Femur (tissue), 1 donor: ENCODE measurements at places on chromosomes 11 and 22.

- DNase-seq: no peak
Measured at GRCh38 chr11:121106812-121107211, 5.8 kb downstream of the TECTA start.

GRCh38 chr11:19632499-19632834 lies 80.2 kb upstream of the NAV2 start:
- DNase-seq: no peak

GRCh38 chr11:119905162-119905561 lies 176.2 kb upstream of the NECTIN1 start:
- no peak for DNase-seq

DNA sequence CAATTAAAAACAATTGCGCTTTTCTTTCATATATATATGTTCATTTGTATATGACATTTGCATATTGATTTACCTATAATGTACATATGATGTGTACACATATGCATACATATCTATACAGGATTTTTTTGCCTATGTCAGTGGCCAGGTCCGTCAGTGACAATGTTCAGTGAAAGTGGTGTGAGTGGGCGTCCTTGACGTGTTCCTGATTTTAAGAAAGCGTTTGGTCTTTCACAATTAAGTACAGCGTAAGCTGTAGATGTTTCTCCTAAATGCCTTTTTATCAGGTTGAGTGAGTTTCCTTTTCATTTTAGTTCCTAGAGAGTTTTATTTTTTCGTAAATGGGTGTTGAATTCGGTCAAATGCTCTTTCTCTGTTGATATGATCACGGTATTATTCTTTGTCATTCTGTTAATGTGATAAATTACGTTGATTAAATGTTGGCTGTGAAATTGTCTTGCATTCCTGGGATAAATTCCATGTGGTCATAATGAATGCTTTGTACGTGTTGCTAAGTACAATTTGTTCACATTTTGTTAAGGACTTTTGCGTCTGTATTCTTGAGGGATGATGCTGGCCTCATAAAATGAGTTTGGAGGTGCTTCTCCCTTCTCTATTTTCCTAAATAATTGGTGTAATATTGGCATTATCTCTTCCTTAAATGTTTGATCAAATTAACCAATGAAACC lies 10.6 kb upstream of the GNB1L start:
- DNase-seq: no peak

DNA sequence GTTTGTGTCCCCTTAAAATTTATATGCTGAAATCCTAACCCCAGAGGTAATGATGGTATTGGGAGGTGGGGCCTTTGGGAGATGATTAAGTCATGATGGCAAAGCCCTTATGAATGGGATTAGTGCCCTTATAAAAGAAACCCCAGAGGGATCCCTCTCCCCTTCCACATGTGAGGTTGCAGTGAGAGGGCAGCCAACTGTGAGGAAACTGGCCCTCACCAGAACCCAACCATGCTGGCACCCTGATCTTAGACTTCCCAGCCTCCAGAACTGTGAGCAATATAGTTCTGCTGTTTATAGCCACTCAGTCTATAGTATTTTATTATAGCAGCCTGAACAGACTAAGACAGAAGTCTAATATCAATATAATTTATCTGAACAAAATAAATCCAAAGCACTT lies 27.1 kb upstream of the RRAS2 start:
- no peak for DNase-seq

GRCh38 chr11:3047637-3048036 lies 9.6 kb downstream of the CARS1 start:
- no peak for DNase-seq

DNA sequence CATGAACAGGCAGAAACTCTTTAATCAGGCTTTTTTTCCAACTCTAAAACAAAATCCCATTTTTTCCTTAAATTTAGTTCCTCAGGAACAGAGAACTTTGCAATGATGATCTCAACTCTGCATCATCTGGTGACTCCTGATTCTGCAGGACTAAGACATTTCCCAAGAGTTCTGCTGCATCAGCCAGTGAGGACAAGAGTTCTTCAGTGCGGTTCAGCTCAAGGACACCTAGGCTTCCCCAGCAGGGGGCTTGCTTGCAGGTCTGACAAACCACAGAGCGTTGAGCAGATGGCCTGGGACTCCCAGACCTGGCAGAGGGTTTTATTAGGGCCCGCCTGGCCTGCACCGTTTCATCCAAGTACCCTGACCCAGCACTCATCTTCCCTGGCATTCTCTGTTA lies 6.4 kb downstream of the CDCA5 start:
- no peak for DNase-seq

DNA sequence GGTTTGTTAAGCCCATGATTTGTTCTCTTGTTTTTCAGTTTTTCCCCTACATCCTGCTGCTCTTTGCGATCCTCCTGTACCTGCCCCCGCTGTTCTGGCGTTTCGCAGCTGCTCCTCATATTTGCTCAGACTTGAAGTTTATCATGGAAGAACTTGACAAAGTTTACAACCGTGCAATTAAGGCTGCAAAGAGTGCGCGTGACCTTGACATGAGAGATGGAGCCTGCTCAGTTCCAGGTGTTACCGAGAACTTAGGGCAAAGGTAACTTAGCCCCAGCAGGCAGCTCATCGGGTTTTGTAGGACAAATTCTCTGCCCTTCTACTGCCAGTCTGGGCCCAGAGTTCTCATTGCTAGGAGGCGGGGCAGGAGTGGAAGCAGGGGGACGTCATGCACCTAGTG lies 49.7 kb downstream of the PANX1 start:
- DNase-seq: no peak

DNA sequence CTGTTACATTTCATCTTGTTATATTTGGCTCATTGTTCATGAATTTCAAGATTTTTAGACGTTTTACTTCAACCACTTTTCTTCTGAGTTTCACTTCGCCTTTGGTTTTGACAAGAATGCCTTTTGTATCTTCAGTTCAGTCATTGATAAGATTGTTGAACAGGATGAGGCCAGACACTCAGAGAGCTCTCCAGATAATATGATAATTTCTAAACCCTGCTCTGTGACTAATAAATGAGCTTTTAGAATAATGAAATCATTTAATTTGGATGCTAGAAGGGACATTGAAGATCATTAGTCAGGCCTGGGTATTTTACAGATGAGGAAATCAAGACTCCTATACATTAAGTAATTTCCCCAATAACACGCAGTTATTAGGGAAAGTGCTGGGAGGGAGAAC lies 37.2 kb upstream of the GRAMD1B start:
- DNase-seq: no peak

DNA sequence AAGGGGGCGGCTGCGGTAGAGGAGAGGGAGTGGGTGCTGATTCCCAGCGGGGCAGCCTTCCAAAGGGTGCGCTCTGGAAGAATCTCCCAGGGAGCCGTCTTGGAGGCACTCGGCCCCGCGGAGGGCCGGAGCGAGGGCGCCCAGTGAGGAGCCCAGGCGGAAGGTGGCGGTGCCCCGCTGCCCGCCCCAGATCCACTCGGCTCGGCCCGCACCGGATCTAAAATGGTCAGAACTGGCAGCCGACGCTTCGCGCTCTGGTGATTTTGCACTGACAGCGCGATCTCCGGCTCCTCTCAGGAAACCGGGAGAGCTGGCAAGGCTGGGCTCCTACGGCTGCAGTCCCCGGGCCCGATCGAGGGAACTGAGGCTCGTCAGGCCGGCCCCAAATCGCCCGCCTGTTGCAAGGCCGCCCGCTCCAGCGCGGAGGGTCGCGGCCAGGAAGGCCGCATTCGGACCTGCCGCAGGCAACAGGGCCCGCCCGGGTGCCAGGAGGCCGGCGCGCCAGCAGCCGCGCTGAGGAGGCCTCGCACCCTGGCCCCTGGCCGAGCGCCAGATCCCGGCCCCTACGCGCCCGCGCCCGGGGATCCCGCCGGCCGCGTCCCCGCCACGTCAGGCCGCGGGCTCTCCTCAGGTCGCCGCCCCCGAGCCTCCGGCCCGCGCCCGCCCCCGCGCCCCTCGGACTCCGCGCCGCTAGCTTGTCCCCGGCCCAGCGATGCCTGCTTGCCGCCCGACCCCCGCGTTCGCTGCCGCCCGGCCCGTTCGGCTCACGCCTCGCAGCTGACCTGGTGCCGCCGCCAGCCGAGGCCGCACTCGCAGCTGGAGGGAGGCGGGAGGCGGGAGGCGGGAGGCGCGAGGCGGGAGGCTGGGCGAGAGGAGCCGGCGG lies at the start of gene KLHL22:
Gene KLHL22, minus strand, starts transcription at position 818 of the 883 bp plus-strand sequence. CDS start 6,584 bp downstream, outside the sequence.
- peak; percentile 51 for DNase-seq

- no peak for DNase-seq
Measured at GRCh38 chr11:123905826-123906225, 3.9 kb downstream of the OR8D4 start.

DNA sequence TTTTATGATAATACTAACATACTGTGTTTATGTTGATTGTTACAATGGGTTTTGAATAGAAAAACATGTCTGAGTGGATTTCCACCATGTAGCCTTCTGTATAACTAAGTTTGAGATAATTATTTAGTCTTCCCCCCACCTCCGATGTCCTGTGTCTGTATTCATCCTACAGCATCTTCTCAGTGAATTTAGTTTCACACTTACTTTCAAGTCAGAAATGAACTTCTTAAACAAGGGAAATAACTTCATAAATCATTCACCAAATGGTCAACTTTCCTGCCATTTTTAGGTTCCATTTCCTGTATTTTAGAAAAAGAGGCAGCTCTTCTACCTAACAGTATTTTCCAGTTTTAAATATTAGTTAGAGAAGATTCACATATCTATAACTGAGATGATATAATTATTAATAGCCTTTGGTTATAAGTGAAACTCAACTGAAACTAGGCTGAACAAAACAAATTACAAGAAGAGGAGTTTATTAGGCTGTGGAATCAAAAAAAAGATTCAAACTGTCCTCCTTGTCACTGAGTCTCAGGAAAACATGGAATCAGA lies 3.5 kb downstream of the OR51B5 start:
- no peak for DNase-seq

DNA sequence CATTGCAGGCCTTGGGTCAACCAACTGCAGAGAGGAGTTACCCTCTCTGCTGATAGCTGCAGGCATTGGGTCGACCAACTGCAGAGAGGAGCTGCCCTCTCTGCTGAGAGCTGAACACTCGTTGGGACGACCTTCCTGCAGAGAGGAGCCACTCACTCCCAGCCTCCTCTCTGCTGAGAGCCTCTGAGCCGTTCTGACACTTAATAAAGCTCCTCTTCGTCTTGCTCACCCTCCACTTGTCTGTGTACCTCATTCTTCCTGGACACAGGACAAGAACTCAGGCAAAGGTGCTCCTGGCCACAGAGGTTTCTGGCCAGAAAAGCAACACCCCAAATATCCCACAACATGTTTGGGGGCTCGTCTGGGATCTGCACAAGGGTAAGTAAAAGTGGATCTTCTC lies 7.5 kb upstream of the PKP3 start:
- DNase-seq: no peak

DNA sequence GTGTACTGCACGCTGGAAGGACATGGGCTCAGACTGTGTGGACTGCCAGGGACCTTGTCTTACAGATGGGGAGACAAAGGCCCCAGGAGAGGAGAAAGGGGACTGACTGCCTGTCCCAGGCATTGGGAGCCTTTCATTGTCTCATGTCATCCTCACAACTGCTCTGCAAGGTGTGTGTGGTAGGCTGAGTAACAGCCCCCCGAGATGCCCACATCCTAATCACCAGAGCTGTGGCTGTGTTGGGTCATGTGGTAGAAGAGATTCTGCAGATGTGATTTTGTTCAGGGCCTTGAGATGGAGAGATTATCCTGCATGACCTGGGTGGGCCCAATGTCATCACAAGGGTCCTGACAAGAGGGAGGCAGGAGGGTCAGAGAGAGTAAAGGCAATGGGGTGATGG lies 39.1 kb downstream of the ARRB1 start:
- no peak for DNase-seq

- no peak for DNase-seq
Measured at GRCh38 chr11:29679996-29680395, 336.8 kb downstream of the KCNA4 start.

- DNase-seq: no peak
Measured at GRCh38 chr11:26330262-26330661, 1.7 kb upstream of the ANO3 start.

DNA sequence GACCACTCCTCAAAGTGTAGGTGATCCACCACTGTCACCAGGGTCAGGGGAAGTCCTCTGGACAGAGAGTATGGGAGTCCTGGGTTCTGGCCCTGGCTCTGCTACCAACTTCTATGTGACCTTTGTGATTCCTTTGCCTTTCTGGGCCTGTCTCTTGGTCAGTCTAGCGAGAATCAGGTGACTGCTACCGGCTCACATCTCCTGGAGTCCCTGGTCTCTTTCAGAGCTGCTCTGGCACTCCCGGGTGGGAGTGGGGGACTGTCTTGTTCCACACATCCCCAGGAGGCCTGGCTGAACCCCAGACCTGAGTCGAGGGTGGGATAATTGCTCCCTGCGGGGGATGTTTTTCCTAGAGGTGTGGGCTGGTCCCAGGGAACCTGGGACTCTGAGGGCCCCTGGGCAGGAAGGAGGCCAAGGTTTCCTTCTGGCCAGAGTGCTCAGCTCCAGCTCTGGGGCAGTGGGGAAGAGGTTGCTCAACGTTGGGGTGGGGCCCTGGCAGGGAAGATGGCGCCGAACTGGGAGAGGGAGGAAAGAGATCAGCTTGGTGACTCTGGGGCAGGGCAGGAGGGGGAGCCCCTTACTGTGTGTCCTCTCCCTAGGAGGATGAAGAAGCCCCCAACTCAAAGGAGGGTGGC lies 2.1 kb downstream of the SOX10 start:
- no peak for DNase-seq

DNA sequence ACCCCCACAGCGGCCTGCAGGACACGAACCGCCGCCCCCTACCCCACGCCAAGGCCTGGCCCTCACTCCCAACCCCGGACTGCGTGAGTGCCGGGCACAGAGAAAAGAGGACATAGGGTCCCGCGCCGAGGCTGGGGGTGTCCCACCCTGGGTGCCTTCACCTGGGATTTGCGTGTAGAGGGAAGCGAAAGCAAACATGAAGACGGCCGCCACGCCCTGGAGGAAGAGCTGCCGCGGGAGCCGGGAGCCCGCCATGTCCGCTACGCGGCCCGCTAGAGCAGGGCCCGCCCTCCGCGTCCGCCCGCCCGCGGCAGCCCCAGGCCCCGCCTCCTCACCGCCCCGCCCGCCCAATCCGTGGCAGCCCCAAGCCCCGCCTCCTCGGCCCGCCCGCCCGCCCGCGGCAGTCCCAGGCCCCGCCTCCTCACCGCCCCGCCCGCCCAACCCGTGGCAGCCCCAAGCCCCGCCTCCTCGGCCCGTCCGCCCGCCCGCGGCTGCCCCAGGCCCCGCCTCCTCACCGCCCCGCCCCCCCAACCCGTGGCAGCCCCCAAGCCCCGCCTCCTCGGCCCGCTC lies at the start of gene LMF2:
Gene LMF2, minus strand, starts transcription at position 282 of the 570 bp plus-strand sequence. Its CDS starts 27 bp downstream, at position 255.
- no peak for DNase-seq

- no peak for DNase-seq
Measured at GRCh38 chr11:122755409-122755808, 82.9 kb upstream of the CRTAM start.

GRCh38 chr11:75047191-75047590 lies 49.5 kb downstream of the OR2AT4 start:
- DNase-seq: no peak

DNA sequence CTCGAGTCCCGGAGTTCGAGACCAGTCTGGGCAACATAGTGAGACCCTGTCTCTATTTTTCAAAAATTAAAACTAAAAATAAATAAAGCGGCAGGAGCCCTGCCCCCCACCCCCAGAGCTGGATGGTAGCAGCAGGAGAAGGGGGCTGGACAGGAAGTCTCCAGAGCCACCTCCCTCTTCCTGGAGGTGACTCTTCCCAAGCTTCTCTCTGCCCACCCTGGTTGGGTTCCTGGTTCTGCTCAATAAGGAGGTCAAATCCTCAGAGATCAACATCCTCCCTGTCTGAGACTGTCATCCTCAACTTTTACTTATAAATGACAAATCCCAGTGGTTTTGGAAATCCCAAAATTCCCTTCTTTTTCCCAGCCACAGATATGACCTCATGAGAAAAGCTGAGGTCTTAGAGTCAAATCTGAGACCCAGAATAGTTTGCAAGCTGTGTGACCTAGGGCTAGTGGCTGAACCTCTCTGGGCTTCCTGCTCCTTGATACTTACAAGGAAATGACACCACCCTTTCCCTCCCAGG lies 987 bp downstream of the C1QTNF6 start:
- no peak for DNase-seq
